ENCODE measurements at places on chromosomes 2 and 18. TPM values are rescaled to one million over a fixed set of nuclear protein-coding genes. Genes with fewer than 3 reads are reported as not detected.

DNA sequence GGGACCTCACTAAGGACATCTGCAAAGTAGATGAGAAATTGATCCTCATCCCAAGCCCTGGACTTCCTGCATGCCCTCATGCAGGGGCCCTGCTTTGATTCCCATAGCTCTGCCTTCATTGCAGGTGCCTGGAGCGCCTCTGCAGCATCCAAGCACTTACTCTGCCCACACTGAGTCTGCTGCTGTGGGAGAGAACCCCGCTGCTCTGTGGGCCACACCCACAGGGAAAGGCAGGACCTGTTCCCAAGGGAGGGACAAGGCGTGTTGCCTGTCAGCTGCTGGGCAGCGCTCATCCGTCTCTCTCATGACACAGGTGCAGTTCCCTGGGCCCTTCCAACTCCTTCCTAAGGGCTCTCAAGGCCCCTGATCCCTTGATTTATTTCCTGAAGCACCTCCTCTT, 266.8 kb upstream of the SMIM21 start:
- DNase-seq = no peak

Gene ASXL3
- not detected for total RNA-seq

GRCh38 chr2:66724241-66724640, 289.3 kb downstream of the MEIS1 start:
- no peak for DNase-seq

Gene REEP1
- total RNA-seq = 0.25 TPM

GRCh38 chr2:211157211-211157610, 600.8 kb downstream of the CPS1 start:
- DNase-seq = no peak

Gene LRRC30
- total RNA-seq = not detected

Measured in PC-9 (cell line).